ENCODE measurements at places on chromosomes 6 and 20.
A peak's percentile ranks its signal among the peaks of the same experiment; 100 is the strongest.

- no peak for DNase-seq
Measured at GRCh38 chr6:54491431-54491830, 183.2 kb downstream of the TINAG start.

DNA sequence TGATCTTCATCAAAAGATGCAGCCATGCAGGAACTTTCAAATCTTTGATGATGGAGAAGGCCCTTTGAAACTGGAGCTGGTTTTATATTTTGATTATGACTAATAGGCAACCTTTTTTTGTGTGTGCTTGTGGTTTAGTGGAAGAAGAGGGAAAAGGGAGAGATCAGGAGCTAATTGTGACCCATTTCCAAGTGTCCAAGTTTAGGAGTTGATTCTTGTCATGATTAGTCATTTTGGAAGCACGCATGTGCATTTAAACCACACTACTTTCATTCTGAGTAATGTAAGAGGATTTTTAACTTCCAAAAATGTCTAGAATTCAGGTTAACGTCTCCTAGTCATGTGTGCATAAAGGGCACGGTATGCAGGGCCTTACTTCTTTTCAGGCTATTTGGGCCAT lies 3.5 kb downstream of the FOXO3 start:
- DNase-seq: no peak

GRCh38 chr6:5626727-5627426 lies 365.6 kb downstream of the FARS2 start:
- DNase-seq: no peak

GRCh38 chr6:32147401-32148132 lies 4.2 kb downstream of the PRRT1 start:
- no peak for DNase-seq

DNA sequence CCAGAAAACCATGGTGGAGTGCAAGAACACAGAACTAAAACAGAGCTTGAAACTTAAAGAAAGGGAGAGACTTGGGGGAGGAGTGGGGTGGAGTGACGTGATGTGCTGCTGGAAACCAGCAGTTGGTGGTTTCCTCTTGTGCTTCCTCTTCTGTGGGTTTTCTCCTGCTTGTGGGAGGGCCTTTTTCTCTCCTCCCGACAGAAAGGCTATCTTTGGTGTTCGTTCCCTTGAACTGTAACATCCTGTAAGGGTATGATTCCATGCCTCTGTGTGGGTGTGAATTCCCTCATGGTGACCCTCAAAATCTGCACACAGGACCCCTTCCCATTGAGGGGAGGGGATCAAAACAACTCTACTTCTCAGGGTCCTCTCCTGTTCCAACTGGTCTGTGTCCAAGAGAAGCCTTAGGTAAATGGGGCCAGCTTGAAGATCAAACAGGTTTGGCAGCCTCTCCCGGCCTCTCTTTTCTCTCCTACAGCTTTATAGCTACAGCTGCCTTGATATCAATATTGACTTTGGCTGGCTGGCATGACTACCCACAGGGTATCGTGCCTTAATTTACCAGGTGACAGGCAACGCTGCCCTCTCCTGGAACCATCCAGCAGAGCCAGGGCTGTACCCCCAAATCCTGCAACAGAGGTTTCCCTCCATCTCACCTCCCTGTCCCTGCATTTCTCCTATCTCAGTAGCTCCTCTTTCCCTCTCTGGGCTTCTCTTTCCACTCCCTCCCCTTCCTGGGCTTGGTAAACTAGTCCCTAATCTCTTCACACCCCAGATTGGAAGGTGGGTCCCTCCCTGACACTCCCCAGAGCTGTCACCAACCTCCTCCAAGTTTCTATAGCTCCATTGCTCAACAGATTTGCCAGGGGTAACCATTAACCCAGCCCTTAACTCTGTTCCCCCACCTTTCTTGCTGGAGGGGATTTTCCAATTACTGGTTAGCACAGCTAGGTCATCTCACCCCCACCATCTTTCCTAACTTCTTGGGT lies 1.5 kb upstream of the MSH5 start:
- peak; percentile 25 for DNase-seq

- no peak for DNase-seq
Measured at GRCh38 chr20:19129976-19130612, 82.3 kb upstream of the SLC24A3 start.

Data from midbrain (tissue), 1 donor.